NCI-H1436 treated with DMSO at 0.1 percent for 48 hours (cell line): ENCODE measurements at places on chromosomes 1 and 21.

DNA sequence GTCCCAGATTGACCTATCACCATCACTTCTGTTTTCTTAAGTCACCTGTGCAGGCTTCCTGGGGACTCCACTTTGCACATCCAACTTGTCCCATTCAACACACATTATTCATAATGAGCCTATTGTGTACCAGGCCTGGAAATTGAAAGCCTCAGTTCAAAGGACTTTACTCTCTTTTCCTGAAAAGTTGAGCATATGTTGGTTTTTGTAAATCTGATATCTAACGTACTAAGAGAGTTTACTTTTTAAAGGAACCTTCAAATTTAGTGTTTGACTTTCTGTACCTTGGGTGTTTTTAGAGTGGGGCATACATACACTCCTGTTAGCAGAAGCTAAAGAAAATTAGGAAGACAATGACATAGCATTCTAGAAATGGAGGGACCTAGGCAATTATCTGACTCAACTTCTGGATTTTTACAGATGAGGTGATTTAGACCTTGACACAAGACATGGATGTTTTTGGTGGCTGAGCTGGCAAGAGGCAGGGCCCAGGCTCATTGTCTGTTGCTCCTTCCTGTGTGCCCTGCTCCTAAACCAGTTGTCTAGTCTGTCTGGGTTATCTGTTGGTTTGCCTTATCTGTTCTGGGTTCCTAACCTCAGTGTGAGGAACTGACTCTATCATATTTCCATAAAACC is 336.5 kb downstream of the RPS6KC1 start:
- DNase-seq, result no peak

- DNase-seq, result no peak
These were observed 2.5 kb downstream of the ILDR2 start for GRCh38 chr1:166972826-166973225.

DNA sequence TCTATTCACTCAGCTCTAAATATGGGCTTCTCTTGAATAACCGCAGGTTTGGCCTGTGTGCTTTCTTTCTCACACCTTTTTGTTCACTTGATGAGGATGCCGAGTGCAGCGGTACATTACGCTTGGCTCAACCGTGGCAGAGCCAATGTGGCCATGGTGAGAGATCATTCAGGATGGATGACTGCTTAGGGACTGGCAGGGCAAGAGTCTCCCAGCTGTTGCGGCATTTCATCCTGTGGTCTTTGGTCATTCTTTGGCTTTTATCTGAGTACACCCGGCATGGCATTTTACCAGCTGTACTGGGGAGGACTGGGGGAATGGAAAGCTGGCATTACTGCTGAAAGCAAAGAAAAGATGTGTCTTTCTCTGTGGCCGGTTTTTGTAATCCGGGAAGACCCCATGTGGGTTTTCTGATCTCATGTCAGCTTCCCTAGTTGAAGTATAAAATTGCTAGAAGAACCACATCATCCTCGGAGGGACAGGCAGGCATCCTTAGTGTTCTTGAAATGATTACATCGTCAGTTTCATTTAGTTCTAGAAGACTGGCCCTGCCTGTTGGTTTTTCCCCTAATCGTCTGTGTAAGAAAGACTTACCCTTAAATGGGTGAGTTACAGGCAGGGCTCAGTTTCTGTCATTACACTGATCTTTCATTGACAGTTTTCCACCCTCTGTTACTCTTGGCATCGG is 15.1 kb downstream of the PCP4 start:
- DNase-seq, result no peak

- DNase-seq, result no peak
These were observed 13.4 kb downstream of the EPB41 start for GRCh38 chr1:28927648-28928313.

- no peak for DNase-seq
These were observed 52.0 kb downstream of the ZNHIT6 start for GRCh38 chr1:85656256-85656655.

- DNase-seq, result no peak
These were observed 51.6 kb downstream of the SMYD3 start for GRCh38 chr1:246455476-246455875.

DNA sequence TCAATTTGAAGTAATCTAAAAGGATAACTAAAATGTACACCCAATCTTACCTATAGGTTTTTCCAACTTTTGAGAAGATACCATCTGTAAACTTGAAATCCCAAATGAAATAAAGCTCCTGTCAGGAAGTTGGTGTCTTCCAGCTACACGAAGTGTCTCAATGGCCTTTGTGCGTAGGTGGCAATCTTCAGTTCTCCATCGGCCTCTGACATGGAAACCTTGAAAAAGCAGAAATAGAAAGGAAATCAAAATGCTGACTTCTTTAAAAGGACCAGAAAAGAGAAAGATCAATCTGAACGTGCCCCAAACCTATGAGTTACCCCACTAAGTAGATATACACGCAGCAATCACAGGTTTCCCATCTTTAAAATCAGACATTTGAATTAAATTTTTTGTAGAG is 10.0 kb downstream of the MKNK1 start:
- DNase-seq, result no peak

- DNase-seq, result no peak
These were observed 440.9 kb downstream of the PRDM2 start for GRCh38 chr1:14140831-14141401.

DNA sequence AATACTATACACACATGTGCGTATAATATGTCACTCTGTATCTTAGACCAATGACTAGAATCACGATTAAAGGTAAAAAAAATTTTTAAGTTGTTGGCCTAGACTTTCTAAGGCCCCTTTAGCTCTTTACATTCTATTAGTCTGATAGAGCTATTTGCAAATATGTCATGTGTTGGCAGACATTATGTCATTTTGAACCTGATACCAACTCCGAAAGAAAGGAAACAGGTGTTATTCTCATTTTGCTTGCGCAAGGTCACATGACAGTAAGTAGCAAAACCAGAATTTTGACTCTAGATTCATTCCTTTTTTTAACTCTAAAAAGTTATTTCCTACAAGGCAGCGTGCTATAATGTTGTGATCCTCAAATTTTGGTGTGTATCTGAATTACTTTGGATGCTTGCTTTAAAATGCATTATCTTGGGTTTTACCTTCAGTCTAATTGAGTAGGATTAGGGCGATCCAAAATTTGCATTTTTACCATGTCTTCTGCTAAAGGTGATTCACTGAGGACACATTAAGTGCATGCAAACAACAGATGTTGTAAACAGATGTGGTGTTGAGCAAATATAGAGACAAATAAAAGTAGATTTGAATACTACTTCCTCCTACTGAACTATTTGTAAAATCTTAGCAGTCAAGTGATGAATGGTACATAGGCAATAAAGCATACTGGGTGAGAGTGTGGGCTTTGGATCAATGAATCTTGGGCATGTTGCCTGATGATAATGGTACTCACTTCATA is 63.5 kb upstream of the KIAA1614 start:
- DNase-seq, result no peak

- no peak for DNase-seq
These were observed 6.7 kb upstream of the MYOM3 start for GRCh38 chr1:24118410-24119242.

DNA sequence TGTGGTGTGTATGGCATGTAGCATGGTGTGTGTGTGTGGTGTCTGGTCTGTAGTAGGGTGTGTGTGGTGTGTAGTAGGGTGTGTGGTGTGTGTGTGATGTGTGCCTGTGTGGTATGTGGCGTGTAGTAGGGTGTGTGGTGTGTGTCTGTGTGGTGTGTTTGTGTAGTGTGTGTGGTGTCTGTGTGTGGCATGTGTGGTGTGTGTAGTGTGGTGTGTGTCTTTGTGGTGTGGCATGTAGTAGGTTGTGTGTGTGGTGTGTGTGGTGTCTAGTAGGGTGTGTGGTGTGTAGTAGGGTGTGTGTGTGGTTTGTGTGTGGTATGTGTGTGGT is 85.5 kb downstream of the SYT2 start:
- no peak for DNase-seq

- no peak for DNase-seq
These were observed 590.6 kb downstream of the NUF2 start for GRCh38 chr1:163912170-163912884.

DNA sequence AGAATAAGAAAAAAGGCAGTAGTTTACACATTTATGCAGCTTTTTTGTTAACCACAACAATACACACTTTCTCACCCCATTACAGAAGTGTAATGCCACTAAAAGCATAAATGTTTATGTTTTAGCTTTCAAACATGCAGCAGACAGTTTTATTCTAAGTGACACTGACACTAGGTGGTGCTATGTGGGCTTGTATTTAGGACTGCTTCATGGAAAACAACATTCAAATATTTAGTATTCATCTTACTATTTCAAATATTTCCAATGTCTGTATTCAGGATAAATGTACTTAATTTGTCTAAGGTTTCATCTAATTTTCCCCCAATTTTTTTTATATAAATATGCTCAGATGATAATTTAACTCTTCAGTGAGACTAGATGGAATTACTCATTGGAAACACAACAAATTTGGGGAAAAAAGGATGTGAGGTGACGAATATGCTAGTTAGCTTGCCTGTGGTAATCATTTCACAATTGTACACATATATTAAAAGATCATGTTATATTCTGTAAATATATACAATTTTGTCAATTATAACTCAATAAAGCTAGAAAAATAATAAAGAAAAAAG is 71.4 kb downstream of the USP1 start:
- DNase-seq, result no peak

DNA sequence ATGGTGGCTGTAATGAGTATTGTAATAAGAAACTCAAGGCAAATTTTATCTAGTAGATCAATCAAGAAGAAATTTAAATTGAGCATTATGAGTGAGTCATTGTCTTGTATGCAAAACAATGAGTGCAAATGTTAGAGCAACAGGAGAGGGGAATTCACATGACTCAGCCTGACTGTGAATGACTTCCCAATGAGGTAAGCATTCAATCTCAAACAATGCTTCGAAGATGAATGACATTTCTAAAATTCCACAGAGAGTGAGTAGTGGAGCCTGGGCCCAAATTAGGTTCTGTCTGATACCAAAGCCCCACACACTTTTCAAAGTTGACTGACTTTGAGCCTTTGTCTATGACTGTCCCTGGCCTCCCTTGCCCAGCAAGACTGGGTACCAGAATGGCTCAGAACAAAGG is 738.0 kb downstream of the PTPRU start:
- DNase-seq, result no peak

GRCh38 chr1:33394770-33395169 is 36.1 kb downstream of the PHC2 start:
- no peak for DNase-seq

DNA sequence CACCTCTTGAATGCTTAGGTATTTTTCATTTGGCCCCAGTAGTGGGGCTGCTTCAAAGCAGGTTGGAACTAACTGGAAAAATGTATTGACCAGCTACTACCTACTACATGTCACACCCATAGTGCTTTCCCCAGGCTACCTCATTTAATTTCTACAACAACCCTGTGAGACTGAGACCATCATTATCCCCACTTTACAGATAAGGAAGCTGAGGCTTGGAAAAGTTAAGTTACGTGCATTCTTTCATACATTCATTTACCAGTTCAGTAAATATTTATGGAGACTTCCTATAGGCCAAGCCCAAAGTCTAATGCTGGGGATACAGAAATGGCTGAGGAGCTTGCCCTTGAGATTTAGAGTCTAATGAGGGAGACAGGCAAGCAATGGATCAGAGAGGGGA is 14.5 kb upstream of the PADI3 start:
- DNase-seq, result no peak

DNA sequence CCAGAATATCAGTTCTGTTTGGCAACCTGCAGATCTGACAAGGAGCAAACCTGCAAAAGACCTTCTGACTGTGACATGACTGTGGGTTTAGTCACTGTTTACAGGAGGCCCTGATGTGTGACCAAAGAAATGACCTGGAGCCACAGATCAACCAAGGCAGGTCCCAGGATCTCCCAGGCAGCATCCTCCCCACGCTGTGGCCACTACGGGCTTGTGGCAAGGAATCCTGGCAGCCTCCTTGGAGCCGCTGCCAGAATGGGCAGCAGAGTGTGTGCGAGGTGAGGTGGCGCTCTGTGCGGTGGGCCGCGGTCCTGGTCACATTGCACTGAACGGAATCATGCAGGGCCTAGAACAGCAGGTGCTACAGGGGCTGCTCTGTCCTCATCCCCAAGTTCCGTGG is 15.9 kb downstream of the MCM3AP start:
- DNase-seq, result no peak

- no peak for DNase-seq
These were observed 96.5 kb downstream of the USP25 start for GRCh38 chr21:15826147-15826780.

DNA sequence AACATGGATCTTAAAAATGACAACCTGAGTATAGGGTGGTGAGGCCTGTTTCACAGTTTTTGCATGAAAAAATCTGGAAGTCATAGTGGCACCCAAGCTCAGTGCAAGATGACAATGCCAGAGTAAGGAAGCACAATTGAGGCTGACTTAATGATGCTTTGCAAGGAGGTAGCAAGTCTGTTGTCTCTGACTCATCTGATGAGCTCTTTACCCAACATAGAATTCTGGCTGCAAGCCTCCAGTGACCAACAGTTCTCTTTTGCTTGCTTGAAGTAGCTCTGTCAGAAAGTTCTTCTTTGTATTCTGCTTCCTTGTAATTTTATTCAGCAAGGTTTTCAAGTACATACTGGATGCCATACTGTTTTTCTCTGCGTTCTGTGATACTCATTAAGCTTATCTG is 117.1 kb downstream of the FOXD2 start:
- DNase-seq, result no peak

GRCh38 chr1:85033221-85033620 is 15.1 kb downstream of the MCOLN3 start:
- no peak for DNase-seq

GRCh38 chr1:151312411-151312810 is 14.8 kb downstream of the PI4KB start:
- DNase-seq, result no peak

- no peak for DNase-seq
These were observed 483 bp downstream of the PEAR1 start for GRCh38 chr1:156894001-156894400.

DNA sequence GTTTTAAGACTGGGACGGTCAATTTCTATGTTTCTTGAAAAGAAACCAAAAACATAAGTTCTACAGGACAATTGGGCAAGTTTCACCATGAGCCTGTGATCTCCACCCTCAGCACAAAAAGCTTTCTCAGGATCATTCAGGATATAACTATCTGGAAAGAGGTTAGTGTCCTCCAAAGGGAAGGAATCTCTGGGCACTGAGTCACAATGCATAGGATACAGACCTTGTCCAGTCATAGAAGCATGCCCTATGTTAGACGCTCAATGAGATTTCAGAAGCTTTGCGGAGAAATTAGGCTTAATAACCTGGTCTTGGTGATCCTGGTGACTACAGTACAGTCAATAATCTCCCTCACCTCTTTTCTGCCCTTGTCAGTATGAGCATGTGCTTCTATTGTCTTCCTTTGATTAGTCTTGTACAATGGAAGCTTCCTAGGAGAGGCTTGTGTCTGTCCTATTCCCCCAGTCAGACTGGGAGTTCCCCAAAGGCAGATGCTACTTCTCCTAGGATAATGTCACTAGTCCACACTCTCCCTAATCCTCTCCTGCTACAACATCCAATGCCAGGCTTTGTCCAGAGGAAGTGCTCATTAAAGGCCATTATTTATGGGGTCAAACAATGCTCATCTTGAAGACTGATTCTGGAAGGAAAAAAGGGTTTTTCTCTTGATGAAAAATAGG is 97.4 kb downstream of the KCNH1 start:
- DNase-seq, result no peak

GRCh38 chr1:54553602-54554313 is 5.7 kb downstream of the ACOT11 start:
- no peak for DNase-seq

- no peak for DNase-seq
These were observed 226.2 kb upstream of the IRF2BP2 start for GRCh38 chr1:234836045-234836681.
